NCI-H345 (cell line): ENCODE measurements at places on chromosomes 12 and 14.

- DNase-seq: no peak
Measured at GRCh38 chr12:57236925-57237595, 7.5 kb downstream of the SHMT2 start.

GRCh38 chr12:101763246-101763931 lies 24.1 kb upstream of the SYCP3 start:
- no peak for DNase-seq

DNA sequence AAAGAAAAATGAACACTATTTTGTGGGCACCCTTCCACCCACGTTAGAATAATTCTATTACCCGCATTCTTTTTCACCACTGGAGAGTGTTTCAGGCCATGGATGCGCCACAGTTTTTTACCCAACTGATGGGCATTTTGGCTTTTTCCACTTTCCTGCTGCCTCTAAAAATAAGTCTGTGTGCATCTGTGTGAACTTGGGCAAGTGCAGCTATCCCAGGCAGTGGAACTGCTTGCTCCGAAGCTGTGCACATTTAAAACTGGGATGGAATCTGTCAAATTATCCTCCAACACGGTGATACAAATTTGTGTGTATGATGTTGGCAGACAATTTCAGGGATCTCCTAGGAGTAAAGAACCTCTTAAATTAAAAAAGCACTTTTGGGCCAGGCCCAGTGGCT lies 31.5 kb downstream of the PHETA1 start:
- no peak for DNase-seq

- DNase-seq: no peak
Measured at GRCh38 chr12:50934981-50935807, 17.1 kb upstream of the HIGD1C start.

DNA sequence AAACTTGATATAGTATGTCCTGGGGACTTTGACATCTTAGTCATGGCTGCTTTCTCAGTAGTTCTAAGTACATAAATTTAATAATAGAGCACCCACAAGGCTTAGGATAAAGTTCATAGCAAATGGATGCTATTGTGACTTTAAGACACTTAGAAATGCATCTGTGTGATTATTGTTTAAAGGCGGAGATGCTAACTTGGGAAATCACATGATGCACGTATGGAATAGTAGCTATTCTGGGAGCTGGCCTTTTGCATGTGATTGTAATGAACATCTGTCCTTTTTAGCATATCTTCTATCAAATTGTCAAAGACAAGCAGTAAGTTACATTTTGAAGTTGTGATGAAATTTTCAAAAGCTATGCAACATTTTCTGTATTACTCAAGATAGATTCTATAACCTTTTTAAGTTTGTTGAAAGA lies 46.7 kb upstream of the ATP2A2 start:
- DNase-seq: no peak

- DNase-seq: no peak
Measured at GRCh38 chr12:122457627-122458026, 35.2 kb upstream of the CLIP1 start.

- no peak for DNase-seq
Measured at GRCh38 chr14:66038618-66039017, 447.6 kb upstream of the CCDC196 start.

DNA sequence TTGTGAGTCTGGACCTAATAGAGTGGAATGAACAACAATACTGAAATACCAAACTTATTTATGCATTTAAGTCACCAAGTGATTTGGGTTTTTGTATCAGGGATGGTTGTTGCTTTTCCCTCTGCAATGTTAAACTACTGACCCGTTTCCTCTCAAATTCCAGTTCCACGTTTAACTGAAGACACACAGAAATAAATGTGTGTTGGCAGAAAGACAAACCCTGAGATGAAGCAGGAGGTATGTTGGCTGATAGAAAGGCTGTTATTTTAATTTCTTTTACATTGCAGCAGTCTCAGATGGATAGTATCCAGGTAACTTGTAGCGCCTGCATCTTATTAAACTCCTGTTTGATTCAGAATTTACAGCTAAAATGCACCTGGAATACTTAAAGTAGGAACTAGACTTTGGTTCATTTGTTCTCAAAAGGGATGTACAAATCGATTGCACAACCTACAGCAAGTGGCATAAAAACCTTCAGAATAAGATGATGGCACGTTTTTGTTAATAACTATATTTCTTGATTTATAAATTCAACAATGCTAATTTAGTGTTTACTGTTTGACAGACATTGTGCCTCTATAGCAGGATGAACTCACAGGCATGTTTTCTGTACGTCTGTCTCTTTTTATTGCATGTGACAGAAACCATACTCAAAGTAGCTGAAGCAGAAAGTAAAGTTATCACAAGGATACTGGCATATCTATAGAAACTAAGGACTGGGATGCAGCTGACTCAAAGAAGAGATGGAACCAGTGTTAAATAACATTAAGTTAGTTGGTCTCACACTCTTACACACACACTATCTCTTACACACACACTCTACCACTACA lies 405.7 kb downstream of the ZFP36L1 start:
- DNase-seq: no peak

- DNase-seq: no peak
Measured at GRCh38 chr12:81968421-81968820, 209.3 kb upstream of the PPFIA2 start.

DNA sequence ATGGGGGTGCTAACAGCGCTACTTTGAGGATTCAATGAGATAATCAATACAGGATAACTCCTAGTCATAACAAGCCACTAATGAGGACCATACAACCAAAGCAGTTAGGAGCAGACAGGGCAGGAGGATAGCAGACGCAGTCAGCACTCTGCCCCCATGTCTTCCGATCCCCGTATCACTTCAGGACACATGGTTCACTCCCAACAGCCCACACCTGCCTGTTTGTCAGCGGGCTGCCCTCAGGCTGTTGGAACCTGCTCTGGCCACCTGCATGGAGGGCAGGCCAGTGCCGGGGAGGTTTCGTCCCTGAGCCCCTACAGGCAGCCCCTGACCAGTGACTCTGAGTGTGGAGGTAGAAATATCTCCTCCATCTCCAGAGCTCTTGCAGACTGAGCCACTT lies 37.1 kb upstream of the LTBP2 start:
- DNase-seq: no peak

GRCh38 chr12:56980268-56980667 lies 22.9 kb upstream of the RDH16 start:
- DNase-seq: no peak
